ENCODE measurements at places on chromosomes 2 and 18.

DNA sequence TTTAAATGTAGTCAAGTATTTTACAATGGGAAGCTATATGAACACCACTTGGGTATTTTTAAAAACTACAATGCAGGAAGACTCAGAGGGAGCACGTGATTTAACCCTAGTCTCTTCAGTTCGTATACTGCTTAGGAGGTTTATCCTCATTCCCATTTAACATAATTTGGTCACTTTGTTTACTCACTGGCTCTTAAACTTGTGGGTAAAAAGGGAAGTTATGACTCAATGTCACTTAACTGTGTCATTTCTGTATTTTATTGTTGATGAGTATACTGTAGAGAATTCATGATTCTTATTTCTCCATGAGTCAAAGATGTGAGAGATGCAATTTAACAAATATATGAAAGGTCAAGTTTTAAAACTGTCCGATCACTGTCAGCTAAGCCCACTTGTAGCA is 48.2 kb downstream of the SLC66A3 start:
- no peak for DNase-seq

GRCh38 chr2:190382851-190383250 is 25.3 kb upstream of the MFSD6 start:
- no peak for DNase-seq

GRCh38 chr2:143476336-143477087 is 347.3 kb downstream of the ARHGAP15 start:
- DNase-seq, result no peak

GRCh38 chr2:31693882-31694281 is 113.1 kb upstream of the SRD5A2 start:
- no peak for DNase-seq

GRCh38 chr2:188068093-188068492 is 223.6 kb upstream of the GULP1 start:
- no peak for DNase-seq

GRCh38 chr2:227183657-227184367 is 19.4 kb downstream of the COL4A3 start:
- no peak for DNase-seq

DNA sequence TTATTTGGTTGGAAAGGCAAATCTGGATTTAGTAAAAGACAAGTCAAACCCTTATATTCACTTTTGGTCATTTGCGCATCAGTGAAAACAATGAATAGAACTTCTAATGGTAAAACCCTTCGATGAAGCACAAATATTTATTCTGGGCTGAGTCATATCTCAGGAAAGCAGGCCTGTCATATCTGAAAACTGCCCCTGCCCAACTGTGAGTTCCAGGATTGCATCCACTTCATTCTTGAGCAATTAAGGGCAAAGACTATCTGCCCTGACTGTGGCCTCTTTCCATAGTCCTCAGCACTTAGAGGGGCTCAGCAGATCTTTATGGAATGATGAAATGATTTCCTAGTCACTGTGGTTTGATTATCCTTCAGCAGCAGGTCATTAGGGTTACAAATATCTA is 795.2 kb upstream of the ID2 start:
- DNase-seq, result no peak

DNA sequence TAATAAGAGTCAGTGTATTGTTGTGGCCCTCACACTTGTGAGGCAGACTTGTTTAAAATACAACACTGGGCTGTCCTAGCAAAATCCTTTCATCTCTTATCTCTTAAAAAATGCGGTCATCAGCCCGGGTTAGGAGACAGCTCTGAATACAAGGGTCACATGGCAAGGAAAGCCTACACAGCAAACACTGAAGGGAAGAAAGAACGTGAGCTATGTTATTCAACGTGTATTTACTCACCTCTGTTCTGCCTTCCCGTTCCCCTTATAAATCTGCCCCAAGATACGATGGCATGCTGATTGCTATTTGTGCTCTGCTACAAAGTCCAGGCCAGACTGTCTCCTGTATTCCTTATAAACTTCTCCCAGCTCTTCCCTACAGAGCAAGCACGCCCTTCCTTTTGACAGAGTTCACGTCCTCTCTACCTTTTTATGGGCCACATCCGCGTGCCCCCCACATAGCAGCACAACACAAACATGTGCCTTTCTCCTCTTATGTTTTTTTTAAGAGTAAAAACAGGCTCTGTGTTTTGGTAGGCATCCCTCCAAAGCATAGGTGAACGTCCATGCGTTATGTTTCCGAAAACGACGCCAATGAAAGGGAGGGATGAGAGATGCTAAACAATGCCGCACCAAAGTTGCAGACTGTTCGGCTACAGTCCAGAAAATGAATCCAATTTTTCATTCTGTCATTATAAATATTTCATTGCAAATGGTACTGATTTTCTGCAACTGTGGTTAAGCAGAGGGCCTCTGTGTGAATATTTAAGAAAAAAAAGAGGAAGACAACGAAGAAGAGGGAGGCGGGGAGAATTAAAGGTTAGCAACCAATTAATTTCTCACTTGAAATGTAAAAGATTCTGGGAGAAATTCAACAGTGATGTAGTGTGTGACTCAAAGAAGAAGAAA is 274.7 kb downstream of the ZNF521 start:
- no peak for DNase-seq

DNA sequence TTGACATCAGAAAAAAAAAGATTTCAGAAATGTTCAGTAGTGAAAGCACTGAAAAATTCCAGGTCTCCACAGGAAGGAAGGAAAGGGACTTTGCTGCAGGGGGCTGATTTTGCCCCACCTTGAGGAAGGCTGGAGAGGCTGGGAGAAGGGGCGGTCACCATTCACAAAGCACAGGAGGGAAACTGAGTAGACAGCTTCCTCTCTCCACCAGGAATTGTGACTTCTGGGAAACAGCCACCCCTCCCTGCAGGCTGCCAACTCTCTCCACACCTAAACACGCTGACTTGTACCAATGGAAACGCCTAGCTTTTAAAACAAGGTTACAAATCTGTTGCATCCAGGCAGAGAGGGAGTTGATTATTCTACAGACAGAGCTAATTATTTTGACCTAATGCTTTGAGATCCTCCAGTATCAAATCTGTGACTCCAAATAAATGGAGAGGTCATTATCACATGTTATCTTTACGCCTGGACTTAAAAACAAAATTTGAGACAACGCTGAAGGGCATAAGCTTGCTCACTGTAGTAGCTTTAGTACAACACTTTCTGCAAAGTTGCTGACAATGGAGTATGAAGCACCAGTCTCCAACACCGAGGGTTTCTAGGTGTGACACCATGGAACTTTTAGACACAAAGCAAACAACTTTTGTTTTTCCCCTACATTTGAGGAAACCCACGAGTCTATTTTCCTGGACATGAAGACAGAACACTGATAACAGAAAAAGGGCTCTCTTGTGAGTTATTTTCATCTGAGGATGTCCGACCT is 42.7 kb downstream of the EPHA4 start:
- no peak for DNase-seq

- DNase-seq, result no peak
Measured at GRCh38 chr2:109173311-109174171, 44.5 kb downstream of the SH3RF3 start.

DNA sequence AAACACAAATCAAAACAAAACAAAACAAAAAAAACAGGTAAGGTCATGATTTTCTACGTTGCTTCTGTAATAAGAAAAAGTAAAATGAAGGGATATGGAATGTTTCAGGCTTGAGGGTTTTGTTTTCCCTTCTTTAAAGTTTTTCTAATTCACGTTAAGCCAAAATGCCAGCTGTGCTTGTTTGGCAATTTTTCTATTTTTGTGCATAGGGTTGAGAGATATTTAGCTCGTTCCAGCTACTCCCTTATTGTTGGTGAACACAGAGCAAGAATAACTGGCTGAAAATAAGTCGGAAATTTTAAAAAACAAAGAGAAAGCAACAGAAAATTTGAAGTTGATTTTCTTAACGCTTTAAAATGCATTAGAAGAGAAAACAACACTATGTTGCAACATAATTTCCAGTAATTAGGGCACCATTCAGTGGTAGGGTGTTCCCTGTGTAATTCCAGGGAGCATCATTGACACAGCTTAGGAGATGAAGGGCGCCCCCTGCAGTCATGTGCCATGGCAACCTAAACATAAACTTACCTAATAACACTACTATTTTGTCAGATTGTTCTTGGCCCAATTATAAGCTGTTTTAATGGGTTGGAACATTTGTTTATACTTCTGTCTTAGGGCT is 99.5 kb downstream of the DTNA start:
- no peak for DNase-seq

DNA sequence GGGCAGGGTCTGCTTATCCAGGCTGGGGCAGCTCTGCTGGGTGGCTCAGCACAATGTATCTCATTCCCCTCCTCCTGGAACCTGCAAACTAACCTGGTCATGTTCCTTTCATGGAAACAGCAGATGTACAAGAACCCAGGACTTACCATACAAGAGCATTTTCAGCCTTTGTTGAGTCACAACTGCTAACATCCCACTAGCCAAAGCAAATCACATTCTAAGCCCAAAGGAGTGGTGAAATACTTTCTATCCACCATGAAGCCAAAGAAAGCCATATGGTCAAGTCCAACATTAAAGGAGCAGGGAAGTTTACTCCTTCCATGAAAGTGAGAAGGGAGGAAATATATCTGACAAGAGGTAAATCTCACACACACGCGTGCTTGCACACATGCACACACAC is 163.0 kb downstream of the IRS1 start:
- no peak for DNase-seq

DNA sequence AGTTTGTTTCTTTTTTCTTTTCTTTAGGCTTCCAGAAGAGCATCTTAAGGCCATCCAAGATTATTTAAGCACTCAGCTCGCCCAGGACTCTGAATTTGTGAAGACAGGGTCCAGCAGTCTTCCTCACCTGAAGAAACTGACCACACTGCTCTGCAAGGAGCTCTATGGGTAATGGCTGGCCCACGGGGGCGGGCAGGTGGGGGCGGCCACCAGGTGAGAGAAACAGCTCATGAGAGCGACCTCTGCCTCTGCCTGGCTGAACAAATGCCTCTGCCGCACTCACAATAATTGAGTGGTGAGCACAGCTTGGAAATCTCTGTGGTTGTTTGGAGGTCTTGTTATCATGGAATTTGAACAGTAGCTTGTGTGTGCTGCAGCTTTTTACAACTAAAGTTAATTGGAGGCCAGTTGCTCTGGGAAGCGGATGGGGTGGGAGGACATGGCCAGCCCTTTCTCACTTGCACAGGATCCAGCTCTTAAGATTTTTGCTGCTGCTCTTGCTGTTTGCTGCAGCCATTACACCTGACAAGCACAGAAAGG is 70.4 kb downstream of the INPP5D start:
- no peak for DNase-seq

DNA sequence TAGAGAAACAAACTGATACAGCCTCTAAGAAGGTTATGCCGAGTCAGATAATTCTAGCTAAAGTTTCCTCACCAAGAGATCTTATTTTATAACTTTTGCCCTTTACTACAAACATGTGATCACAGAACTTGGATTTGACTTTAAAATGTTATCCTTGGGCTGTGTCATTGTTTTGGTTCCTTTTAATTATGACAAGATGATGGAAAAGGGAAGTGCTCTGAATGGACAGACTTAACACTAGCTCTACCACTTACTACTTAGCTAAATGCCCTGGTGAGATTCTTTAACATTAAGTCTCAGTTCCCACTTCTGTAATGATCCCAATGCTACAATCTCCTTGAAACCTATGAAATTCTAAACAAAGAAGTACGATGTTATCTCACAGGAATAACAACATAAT is 69.9 kb downstream of the RTTN start:
- DNase-seq, result no peak

Data from stimulated activated CD8-positive, alpha-beta memory T cell treated with anti-CD3 and anti-CD28 coated beads, Interleukin-4, amount 100 ng/mL, for 1 hour (primary cell).